Hematopoietic multipotent progenitor cell treated with erythropoietin and hydrocortisone succinate and interleukin-3 and kit ligand, for 4 days (in vitro differentiated cells): ENCODE measurements at places on chromosomes 2 and 18.
A peak's percentile ranks its signal among the peaks of the same experiment; 100 is the strongest.

- DNase-seq, result no peak
Measured at GRCh38 chr2:21305581-21305980, 181.8 kb downstream of the TDRD15 start.

GRCh38 chr2:216596980-216597509 lies 36.2 kb upstream of the IGFBP2 start:
- no peak for DNase-seq

DNA sequence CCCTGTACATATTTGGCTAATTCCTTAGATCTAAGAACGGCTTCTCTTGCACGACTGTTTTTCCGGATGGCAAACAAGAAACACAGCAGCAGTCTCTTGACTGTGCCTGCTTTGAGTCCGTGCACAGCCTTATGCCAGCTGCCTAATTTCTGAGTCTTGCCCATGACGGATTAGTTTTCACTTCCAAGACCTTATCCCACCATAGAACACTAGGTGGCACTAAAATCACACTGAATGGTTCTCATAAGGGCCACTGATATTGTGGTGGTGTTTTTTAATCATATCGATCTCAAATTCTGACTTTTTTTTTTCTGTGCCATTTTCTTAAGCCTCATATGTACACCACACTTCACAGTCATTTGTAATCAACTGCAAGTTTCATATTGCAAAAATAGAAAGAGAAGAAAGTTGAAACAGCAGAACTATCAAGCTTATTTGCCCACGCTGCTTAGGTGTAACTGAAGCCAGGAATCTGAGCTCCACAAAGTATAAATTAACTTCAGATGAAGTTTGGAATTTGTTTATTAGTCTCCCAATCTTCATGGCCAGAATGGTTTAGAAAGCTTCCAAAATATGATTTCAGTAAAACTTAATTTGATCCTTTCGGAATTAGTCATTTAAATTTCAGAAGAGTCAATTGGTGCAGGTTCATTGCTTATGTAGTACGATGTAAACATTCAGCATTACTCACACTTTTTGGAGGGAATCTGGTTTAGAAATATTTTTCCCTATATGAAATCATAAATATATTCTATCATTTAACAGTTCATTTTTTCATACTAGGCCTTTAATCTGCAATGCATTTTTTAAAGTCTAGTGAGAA lies 45.5 kb upstream of the SCN7A start:
- DNase-seq, result peak; percentile 83

DNA sequence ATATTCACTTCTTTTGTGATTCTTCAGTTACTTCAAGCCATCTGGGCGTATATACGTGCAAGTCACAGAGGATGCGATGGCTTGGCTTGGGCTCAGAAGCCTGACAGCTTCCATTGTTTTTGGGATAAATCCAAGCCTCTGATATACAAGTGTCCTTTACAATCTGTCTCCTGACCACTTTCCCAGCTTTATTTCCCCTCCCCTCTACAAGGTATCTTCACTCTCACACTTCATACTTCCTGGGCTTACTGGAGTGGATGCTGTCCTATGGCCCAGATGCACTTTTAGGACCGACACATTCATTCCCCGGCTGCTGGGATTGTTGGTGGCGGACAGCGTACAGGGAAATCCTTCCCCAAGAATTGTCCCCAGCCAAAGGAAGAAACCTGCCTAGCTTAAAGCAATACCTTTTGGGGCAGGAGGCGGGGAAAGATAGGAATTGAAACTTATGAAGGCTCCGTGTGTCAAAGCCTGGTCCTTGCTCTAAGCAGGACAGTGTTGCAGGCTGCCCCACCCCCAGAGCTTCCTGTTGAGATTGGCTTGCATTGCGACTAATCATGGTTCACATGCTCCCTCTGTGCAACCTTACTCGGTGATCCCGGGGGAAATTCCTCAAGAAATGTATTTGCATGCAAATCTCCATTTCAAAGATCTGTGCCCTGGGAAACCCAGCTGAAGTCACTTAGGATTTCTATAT lies 802.9 kb upstream of the ID2 start:
- no peak for DNase-seq

DNA sequence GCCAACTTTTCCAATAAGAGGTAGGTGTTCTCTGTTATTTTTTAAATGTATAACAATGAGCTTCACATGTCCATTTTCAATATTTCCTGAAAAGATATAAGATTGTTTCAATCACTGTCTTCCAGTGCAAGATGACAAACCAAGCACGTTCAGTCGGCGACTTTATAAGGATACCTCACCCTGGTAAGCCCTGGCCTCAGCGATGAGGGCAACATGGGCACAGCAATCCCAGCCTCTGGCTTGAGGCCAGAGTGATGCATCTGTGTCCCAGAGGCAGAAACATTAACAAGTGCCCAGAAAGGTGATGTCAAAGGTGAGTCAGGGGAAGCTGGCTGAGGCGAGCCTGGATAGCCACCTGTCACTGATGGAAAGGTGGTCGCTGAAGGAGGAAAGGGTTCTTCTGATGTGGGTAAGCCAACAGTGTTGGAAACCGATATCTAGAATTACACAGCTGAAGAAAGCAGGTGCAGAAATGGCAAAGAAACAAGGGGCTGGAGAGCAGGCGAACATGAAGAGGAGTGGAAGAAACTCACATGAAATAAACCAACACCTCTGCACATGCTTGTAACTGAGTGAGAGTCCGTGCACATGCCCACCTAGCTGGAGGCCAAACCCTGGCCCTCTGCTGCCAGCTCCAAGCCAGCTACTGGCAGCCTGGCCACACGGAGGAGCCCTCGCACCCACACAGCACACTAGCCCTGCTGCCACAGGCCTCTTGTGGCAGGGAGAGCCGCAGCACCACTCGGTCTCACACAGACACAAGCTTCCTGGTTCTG lies 65.5 kb downstream of the FBXO15 start:
- DNase-seq, result peak; percentile 89

GRCh38 chr18:62324917-62325805 lies at the start of gene TNFRSF11A:
TNFRSF11A (plus strand) TSS chr18:62325310; CDS start chr18:62325353, 43 bp downstream.
- peak; percentile 62 for DNase-seq

GRCh38 chr2:174263997-174264396 lies 15.7 kb upstream of the OLA1 start:
- DNase-seq, result no peak

DNA sequence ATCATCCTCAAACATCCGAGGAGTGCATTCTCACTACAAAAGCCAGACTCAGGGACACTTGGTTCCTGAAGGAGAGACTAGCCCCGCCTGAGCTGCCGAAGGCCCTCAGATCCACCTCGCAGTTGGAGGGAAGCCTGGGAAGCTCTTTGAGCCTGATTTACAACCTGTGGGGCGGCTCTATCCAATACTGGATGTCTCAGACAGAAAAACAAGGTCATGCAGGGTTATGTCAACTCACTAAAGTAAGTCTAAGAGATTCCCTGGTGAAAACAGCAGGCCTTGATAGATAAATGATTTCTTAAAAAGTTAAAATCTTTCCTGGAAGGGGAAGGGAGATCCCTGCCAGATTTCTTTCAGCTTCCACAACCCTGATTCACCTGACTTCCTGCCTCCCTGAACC lies 284.3 kb downstream of the CYP26B1 start:
- no peak for DNase-seq

- no peak for DNase-seq
Measured at GRCh38 chr2:71614976-71615766, 161.8 kb downstream of the DYSF start.

- no peak for DNase-seq
Measured at GRCh38 chr2:176125772-176126054, 3.2 kb downstream of the HOXD9 start.

DNA sequence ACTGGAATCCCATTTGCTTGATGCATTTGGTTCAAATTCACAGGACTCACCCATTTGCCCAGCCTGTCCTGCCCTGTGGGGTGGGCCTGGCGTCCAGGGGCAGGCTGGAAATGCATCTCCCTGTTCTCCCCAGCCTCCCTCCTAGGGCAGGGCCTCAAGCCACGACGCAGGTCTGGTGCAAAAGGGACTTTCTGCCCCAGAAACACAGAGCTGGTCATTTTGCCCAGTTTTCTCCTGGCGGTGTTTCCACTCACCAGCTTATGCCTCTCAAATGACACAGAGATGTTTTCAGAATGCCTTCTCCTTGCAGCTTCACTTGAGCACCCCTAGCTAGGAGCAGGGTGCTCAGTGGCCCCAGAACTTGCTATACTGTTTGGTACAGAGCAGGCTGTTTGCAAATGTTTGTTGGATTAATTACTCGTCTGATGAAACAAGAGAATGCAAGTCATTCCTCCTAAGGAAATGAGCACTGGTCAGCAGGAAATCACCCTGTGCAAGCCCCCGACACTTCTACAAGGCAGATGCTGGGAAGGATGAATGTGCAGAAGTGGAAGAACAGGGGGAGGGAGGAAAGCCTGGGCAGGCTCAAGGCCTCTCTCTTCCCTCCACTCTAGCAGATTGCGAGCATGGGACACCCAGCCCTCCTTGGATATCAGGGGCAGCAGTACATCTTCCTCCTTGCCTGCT lies 164.3 kb upstream of the APCDD1 start:
- peak; percentile 53 for DNase-seq

GRCh38 chr2:68379184-68379708 lies 14.2 kb downstream of the PLEK start:
- peak; percentile 46 for DNase-seq

GRCh38 chr2:144052083-144052482 lies 467.8 kb downstream of the ZEB2 start:
- DNase-seq, result no peak

DNA sequence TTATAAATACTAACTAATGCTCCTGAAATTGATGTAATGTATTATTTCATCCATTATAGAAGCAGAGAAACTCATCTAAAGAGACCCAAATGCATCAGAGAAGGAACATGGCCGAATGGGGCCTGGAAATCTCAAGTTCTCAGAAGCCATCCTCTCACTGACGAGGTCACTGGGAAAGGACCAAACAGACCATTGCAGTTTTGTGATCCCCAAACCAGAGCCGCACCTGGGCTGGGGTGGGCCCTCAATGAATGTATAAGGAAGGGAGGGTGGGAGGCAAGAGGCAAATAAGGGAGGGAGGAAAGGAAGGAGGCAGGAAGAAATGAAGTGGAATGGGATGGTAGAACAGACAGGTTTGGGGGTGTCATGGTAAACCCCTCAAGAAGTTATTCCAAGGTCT lies 245.3 kb upstream of the ID2 start:
- DNase-seq, result no peak

DNA sequence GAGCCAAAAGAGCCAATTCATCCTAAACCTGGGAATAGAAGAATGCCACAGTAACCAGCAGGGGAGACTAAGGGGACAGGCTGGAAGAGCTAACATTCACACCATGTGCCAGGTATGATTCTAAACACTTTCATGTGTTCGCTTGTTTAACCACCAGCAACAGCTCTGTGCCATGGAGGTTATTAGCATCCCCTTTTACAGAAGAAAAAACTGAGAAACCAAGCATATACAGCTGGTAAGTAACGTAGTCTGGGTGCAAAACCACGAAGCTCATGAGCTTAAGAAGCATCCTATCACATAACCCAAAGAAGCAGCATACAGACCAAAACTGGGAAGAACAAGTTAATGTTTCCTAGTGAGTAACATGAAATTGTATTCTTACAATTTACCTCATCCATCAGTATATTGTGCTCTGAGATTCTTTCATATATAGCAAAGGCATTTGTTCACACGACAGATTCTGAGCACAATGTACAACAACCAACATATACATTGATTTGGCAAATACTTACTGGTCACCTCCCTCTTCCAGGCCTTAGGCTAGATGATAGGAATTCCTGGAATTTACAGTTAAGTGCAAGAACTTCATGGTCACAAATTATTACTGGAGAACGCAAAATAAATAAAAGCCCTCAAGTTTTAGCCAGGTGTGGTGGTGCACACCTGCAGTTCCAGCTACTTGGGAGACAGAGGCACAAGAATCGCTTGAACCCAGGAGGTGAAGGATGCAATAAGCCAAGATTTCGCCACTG lies 36.5 kb upstream of the HNRNPA3 start:
- DNase-seq, result no peak

DNA sequence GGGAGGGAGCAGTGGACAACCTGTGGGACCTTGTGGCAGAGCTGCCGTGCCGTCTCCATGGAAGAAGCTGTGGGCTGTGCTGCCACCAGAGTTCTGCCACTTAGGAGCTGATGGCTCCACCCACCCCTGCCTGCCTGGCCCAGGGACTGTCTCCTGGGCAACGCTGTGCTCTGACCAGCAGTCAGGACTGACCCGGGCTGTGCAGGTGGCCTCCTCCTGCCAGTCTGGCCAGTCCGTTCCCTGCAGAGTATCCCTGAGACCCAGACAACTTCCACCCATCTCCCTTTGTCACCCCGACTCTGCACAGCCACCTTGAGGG lies 12.8 kb downstream of the ASIC4 start:
- DNase-seq, result no peak

- no peak for DNase-seq
Measured at GRCh38 chr2:19894134-19894792, 7.5 kb downstream of the TTC32 start.

GRCh38 chr2:236551471-236552211 lies 18.0 kb upstream of the ACKR3 start:
- no peak for DNase-seq

DNA sequence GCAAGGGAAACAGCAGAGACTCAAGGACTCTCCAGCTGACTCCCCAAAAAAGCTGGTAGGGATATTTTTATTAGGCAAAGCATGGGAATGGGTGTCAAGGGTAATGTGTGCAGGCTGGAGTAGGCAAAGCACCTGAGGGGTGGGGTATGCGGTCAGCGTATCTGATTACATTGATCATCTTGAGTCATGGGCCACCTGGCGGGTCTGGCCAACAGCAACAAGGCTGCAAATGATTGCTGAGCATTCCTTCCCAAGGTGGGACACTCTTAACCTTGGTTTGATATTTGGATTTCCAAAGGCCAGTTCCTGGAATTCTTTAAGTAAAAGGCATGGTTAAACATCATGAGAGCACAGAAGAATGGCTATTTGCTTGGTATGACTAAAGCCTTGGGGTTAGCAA lies 32.6 kb upstream of the CCBE1 start:
- DNase-seq, result no peak

GRCh38 chr2:176581557-176582165 lies 312.4 kb downstream of the MTX2 start:
- DNase-seq, result no peak

DNA sequence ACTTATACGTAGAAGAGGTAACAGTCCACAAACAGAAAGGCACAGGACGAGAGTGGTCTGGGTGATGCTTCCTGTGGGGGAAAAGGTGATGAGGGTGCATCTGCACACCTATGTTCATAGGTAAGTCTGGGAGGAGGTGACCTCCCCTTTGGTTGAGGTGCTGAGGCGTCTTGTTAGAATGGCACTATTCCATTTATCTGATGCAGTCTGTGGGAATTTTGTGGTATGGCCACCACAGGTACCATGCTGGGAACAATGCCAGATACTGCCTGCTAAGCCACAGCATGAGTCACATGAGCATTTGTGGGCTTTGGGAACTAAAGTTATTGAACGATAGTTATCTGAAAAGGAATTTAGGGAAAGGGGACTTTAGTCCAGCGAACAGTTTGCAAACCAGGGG lies 27.9 kb downstream of the IL37 start:
- peak; percentile 27 for DNase-seq

DNA sequence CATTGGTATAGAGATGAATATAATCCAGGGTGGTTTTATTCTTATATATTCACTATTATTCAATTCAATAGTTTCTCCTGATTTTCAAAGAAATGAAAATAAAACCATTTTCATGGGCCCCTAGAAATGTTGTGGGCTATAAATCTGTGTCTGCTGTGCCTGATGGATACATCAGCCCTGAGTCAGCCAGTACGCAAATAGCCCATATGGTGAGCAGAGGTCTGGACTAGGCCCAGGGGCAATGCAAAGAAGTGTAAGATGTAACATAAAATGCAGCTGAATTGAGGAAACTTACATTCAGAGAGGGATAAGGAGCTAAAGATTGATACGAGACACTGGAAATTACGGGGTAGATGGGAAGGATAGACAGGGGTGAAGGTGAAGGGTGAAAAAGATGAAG lies 122.5 kb downstream of the MAIP1 start:
- DNase-seq, result no peak
